ENCODE measurements at places on chromosomes 3 and 15.
A peak's percentile ranks its signal among the peaks of the same experiment; 100 is the strongest.

DNA sequence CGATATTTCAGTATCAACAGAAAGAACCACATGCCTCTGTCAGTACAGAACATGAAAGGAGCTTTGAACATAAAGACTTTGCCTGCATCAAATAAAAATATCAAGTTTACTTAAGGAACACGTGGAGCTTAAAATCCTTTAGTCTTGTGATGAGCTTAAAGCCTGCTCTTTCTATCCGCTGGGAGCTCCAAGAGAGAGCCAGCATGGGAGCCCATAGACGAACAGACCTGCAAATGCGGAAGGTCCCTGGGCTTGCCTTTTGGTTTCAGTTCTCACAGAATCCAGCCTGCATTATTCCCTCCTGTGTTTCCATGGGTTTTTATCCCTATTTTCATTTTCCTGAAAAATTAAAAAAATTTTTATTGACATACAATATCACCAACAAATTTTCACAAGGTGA lies 530.6 kb upstream of the RGMA start:
- DNase-seq, result no peak

DNA sequence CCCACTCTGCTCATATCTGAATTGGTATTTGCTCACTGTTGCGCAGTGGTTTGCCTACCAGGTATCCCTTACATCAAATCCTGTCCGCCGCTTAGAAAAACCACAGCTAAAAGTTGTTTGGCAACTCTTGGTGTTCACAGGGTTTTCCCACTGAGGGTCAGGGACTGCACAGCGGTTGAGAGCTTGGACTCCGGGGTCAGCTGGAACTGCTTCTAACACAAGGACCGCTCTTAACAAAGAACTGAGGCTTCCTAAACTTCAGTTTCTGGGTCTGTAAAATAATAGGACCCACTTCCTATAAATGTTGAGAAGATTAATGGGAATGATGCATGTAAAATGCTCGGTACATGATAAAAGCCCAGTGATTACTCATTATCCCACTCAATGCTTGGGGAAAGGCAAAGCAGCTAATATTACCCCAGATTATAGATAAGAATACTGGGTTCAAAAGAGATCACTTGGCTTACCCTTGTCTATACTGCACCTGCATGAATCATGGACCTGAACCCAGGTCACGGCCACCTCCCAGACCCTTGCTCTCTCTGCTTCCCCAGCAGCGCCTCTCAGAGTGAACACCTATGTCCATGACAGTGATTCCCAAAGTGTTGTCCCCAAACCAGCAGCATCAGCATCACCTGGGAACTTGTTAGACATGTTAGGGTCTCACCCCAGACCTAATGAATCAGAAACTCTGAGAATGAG lies 36.1 kb downstream of the LIPC start:
- peak; percentile 51 for DNase-seq

DNA sequence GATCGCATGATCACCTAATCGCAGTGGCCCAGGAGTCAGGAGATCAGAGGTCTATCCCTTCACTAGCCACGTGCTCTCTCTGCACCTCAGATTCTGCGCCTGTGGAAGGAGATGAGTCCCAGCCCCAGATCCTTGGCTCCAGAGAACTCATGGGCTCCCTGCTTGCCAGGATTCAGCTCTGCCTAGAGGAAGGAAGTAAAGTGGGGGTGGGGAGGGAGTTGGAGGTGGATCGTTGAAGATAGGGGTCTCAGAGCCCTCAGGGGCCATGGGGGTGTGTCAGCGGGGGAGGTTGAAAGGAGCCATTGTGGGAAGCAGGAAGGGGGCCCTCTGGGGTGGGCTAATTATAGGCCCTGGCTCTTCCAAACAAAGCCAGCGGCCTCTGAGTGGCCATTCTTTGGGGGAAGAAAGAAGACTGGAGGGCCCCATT lies 11.3 kb upstream of the STRA6 start:
- no peak for DNase-seq

- no peak for DNase-seq
These were observed 40.8 kb downstream of the UMPS start for GRCh38 chr3:124771083-124771445.

GRCh38 chr15:57037548-57037947 lies 119.1 kb downstream of the TCF12 start:
- no peak for DNase-seq

DNA sequence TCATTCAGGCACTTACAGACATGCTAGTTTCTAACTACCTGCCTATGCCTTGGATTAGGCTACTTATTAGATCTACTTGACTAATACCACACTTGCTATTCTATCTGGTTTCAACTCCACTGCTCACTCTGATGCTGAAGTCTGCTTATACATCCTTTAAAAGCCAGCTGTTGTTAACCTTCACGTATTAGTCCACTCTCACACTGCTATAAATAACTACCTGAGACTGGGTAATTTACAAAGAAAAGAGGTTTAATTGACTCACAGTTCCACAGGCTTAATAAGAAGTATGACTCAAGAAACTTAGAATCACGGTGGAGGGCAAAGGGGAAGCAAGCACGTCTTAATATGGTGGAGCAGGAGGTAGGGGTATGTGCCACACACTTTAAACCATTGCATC lies 47.7 kb upstream of the ANKRD28 start:
- no peak for DNase-seq

GRCh38 chr3:193396451-193397244 lies 18.1 kb upstream of the ATP13A5 start:
- no peak for DNase-seq

- DNase-seq, result no peak
These were observed 161.8 kb upstream of the NAALADL2 start for GRCh38 chr3:174697310-174697709.

DNA sequence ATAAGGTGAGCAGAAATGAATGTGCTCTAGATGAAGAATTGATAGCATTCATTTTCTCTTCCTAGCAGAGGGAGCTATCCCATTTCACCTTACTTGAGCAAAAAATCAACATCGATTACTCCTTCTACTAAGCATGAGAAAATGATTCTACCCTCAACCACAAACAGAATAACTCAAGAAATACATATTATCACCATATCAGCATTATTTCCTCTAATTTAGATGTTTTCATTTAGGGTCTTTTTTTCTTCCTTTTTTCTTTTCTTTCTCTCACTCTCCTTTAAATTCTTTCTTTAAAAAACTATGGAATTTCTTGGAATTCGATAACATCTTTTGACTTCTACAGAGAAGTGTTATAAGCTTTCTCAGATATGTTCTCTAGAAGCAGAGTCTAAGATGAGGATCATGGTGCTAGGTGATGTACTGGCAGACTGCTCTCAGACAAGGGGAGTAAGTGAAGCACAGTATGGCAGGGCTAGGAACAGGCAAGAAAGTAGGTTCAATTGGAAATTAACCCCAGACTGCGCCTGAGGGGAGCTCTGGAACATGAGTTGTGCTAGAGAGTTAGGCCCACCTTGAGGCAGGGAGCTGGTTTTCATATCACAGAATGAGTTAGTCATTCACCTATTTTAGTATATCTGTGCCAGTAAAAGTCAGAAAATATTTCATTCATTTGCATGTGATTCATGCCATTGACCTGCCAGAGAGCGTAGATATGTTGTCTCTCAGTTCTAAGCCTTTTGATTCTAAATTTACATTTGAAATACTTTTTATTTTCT lies 279.2 kb upstream of the KCNH8 start:
- DNase-seq, result no peak

GRCh38 chr3:89107461-89108290 lies at the start of gene EPHA3:
TSS of gene EPHA3 (plus strand) at chr3:89107621. CDS start at chr3:89107749, 128 bp downstream.
- DNase-seq, result peak; percentile 66

- DNase-seq, result no peak
These were observed 26.4 kb downstream of the RBMS3 start for GRCh38 chr3:29307295-29307694.

DNA sequence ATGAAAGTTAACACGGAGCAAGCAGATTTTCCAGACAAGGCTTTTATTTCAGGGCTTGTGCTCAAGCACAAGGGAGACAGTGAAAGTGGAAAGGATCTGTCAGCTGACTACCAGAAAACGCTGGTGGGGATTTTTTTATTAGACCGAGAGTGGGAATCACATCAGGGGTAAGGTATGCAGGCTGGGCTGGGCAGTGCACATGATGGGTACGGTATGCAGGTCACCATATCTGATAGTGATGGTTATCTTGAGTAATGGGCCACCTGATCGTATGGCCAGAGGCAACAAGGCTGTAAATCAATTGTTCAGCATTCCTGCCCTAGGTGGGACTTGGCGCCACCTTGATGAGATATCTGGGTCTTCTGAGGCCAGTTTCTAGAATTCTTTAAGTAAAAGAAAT lies 36.9 kb upstream of the PIAS1 start:
- no peak for DNase-seq
